ENCODE measurements at places on chromosomes 12 and 14. TPM values are rescaled to one million over a fixed set of nuclear protein-coding genes. Genes with fewer than 3 reads are reported as not detected.

The RNASE3 gene
- total RNA-seq: not detected

The ZNF891 gene
- 2.3 TPM for total RNA-seq

The SDR9C7 gene
- not detected for total RNA-seq

The CLEC9A gene
- not detected for total RNA-seq

The CLEC4C gene
- not detected for total RNA-seq

The FGF6 gene
- total RNA-seq: not detected

The FAM90A1 gene
- total RNA-seq: 0.10 TPM

The COQ10A gene
- 19.7 TPM for total RNA-seq

DNA sequence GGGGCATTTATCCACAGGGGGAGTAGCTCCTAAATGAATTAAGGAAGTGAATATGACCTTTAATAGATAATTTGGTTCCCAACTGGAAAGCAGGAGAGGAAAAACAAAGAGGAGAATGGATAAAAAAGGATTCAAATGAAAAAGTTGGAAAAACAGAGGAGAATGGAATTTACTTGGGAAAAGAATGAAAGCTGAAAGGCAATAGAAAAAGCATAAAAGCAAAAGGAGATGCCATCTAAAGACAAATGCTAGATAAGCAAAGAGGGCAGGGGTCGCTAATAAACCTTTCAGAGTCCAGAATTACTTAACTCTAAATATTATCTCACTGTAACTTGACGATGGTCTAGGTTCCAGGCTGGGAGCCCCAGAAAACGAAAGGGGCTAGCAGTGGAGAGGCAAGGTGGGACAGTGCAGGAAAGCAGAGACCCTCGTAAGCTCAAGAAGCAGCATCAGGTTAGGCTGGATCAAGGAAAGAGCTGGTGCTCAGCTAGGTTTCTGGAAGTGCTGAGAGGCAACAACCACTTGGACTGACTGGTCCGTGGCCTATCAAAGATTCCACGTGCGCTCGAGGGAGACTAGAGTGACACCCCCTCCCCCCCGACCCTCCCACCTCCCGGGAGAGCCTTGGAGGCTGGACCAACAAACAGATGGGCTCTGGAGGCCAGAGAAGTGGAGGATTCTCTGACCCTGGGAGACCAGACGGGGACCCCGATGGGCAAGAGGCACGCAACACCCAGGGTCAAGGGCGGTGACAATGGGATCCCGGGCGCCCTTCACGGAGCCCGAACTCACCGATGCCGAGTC lies 1.2 kb downstream of the SLC2A13 start:
- H3K27me3 ChIP-seq: peaks cover 11% of the 10 kb centered on the region
- peaks cover 32% of the 10 kb centered on the region for H3K4me1 ChIP-seq
- DNase-seq: peak; percentile 23
- H3K36me3 ChIP-seq: peaks cover 2% of the 10 kb centered on the region
- peak overlapping the region; percentile 51 for H3K27ac ChIP-seq

DNA sequence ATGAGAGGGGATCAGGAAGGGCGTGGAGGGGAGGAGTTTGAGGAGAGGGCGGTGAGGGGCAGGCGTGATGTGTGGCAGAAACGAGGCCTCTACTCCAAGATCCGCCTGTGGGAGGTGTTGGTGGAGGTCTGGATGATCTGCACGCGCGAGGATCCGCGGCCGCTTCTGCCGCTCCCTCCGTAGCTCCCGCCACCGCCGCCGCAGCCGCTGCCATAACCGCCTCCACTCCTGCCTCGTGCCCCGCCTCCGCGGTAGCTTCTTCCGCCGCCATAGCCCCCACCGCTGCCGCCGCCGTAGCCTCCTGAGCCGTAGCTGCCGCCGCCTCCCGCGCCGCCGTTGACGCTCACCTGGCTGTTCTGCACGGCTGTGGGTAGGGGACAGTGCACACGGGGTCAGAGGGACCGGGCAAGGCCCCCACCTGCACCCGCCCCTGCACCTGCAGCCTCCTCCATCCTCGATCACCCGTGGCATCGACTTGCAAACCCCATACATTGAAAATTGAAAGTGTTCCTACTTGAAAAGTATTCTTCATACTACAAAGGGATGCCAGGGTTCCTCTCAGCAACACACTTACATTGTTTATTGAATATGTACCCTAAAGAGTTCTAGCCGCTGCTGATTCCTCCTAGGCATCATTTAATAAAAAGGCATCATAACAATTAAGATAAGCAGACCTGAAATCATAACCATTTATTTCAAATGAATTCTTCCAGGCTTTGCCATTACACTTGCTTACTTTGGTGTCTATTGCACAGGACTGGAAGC lies 11.1 kb upstream of the KRT1 start:
- no peak overlapping the region for H3K27ac ChIP-seq
- H3K4me1 ChIP-seq: peaks cover 29% of the 10 kb centered on the region
- peak overlapping the region; percentile 64 for H3K4me3 ChIP-seq
- no peaks in the 10 kb centered on the region for H3K36me3 ChIP-seq

DNA sequence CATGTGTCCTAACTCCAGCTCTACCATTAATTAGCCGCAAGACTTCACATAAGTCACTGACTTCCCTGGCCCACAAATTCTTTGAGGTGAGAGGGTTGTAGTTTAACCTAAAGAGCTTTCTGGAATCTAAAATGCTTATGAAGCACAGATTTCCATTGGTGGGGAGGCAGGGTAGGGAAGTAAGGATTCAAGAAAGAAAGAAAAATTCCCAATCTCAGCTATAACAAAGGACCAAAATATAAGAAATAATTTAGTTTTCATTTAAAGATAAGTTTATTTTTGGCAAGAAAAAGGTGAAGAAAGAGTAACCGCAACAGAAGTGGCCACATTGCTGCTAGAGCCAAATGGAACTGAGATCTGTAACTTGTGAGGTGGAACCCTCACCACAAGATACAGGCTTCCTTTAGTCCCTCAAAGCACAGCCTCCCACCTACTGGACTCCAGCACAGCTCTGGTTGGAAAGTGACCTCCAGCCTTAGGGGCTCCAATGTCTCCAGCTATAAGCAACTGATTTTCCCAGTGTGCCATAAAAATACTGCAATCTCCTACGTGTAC lies 23.6 kb downstream of the DAD1 start:
- peak overlapping the region; percentile 92 for H3K27ac ChIP-seq
- H3K36me3 ChIP-seq: peaks cover 53% of the 10 kb centered on the region
- peak overlapping the region; percentile 55 for H3K4me3 ChIP-seq
- DNase-seq: peak; percentile 47
- H3K4me1 ChIP-seq: peaks cover 91% of the 10 kb centered on the region
- no peaks in the 10 kb centered on the region for H3K27me3 ChIP-seq

GRCh38 chr12:120722784-120723183 lies 2.8 kb upstream of the ACADS start:
- no peaks in the 10 kb centered on the region for H3K27me3 ChIP-seq
- no peak overlapping the region for H3K27ac ChIP-seq
- H3K4me3 ChIP-seq: no peak overlapping the region
- no peak for DNase-seq

GRCh38 chr12:113837528-113838296 lies 128.4 kb downstream of the RBM19 start:
- H3K27ac ChIP-seq: no peak overlapping the region
- H3K36me3 ChIP-seq: no peaks in the 10 kb centered on the region
- DNase-seq: no peak
- H3K4me1 ChIP-seq: peaks cover 9% of the 10 kb centered on the region
- H3K4me3 ChIP-seq: no peak overlapping the region

- no peaks in the 10 kb centered on the region for H3K36me3 ChIP-seq
- H3K4me1 ChIP-seq: peaks cover 10% of the 10 kb centered on the region
- DNase-seq: no peak
- no peak overlapping the region for H3K4me3 ChIP-seq
- no peak overlapping the region for H3K27ac ChIP-seq
These were observed 5.1 kb downstream of the AHNAK2 start for GRCh38 chr14:104973135-104973384.

- H3K27ac ChIP-seq: no peak overlapping the region
- no peak overlapping the region for H3K4me3 ChIP-seq
- H3K36me3 ChIP-seq: no peaks in the 10 kb centered on the region
- no peak for DNase-seq
- no peaks in the 10 kb centered on the region for H3K4me1 ChIP-seq
- H3K27me3 ChIP-seq: no peaks in the 10 kb centered on the region
These were observed 136.3 kb downstream of the TPH2 start for GRCh38 chr12:72074956-72075355.

DNA sequence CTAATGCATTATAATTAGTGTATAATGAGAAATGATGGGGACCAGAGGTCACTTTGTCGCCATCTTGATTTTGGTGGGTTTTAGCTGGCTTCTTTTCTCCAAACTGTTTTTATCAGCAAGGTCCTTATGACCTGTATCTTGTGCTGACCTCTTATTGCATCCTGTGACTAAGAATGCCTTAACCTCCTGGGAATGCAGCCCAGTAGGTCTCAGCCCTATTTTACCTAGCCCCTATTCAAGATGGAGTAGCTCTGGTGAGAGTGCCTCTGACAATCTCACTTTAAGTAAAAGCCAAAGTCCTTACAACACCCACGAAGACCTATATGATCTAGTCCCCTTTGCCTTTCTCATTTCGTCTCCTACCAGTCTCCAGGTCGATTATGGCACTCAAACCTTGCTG lies 28.3 kb upstream of the STRAP start:
- H3K27me3 ChIP-seq: peaks cover 8% of the 10 kb centered on the region
- no peak for DNase-seq
- no peak overlapping the region for H3K27ac ChIP-seq
- no peak overlapping the region for H3K4me3 ChIP-seq
- H3K4me1 ChIP-seq: no peaks in the 10 kb centered on the region
- H3K36me3 ChIP-seq: no peaks in the 10 kb centered on the region

DNA sequence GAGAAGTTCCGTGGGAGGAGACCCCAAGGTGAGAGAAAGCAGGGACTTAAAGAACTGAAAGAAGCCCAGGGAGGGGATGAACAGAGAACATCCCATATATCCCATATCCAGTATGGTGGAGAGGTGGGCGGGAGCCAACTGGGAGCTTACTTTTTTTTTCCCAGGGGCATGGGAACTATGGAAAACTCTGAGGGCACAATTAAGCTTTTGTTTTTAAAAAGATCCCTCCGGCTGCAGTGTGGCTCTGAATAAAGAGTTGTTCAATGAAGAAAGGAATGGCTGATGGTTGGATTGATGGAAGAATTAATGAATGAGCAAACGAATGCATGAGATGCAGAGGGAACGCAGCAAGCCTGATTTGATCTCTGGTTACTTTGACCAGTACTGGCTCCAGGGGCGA lies 12.6 kb downstream of the NTF3 start:
- no peak for DNase-seq
- peaks cover 12% of the 10 kb centered on the region for H3K27me3 ChIP-seq
- no peaks in the 10 kb centered on the region for H3K36me3 ChIP-seq
- no peaks in the 10 kb centered on the region for H3K4me1 ChIP-seq

DNA sequence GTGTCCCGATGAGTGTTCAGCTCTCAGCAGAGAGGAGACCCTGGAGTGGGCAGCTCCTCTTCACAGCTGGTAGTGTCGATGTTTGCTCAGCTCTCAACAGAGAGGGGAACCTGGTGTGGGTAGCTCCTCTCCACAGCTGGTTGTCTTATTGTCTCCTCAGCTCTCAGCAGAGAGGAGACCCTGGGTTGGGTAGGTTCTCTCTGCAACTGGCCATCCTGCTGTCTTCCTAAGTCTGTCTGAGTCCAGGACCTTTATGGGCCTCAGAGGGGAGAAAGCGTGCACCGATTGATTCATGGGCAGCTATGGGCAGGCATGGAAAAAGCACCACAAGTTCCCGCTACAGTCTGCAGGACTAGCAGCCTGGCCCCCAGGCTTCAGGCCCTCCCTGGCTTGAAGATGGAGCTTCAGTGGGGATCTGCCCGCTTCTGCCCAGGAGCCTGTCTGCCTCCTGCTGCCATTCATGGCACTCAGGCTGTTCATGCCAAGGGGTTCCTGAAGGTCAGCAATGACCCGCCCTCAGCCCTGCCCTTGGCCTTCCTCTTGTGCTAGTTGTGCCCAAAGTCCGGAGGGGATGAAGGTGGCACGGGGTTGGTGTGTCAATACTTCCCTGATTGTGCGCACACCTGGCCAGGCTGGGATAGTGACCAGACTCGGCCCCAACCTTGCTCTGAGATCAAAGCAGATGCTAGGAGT lies 224.2 kb downstream of the KCNC2 start:
- no peaks in the 10 kb centered on the region for H3K36me3 ChIP-seq
- H3K4me1 ChIP-seq: no peaks in the 10 kb centered on the region
- H3K4me3 ChIP-seq: no peak overlapping the region
- no peaks in the 10 kb centered on the region for H3K27me3 ChIP-seq
- no peak for DNase-seq

Measured in activated CD8-positive, alpha-beta T cell treated with anti-CD3 and anti-CD28 coated beads, Interleukin-2, amount 10 ng/mL, durations not matched to agents 7 days and 5 days (primary cell).